NCI-H187 treated with DMSO at 0.1 percent for 48 hours (cell line): ENCODE measurements at places on chromosomes 4 and X.

GRCh38 chr4:20203508-20203907 lies 48.2 kb upstream of the SLIT2 start:
- no peak for DNase-seq

GRCh38 chr4:22410645-22411247 lies 105.1 kb downstream of the ADGRA3 start:
- DNase-seq = no peak

- no peak for DNase-seq
These were observed 741 bp downstream of the ANAPC4 start for GRCh38 chr4:25377572-25378436.

- DNase-seq = no peak
These were observed 145.6 kb upstream of the RBPJ start for GRCh38 chr4:26175006-26175786.

DNA sequence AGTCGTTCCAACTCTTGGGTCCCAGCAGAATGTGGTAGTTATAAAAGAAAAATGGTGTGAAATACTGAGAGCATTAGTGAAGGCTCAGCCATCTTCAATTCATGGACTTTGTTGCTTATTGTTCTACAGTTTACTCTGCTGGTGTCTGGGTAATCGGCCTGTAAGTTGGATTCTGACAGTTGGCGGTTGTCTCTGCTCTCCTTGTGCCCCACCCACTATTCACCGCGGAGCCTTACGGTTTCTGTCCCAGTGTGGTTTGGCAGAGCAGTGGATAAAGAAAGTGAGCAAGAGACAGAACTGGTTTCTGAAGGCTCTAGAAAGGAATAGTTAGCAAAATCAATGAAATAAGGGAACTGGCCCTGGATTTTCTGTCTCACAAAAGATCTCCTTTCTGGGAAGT lies 9.1 kb downstream of the LONRF3 start:
- no peak for DNase-seq
